Immature natural killer cell (primary cell): ENCODE measurements at places on chromosomes 4 and X.

GRCh38 chrX:133674726-133675470 lies 259.6 kb upstream of the GPC4 start:
- no peak for DNase-seq

DNA sequence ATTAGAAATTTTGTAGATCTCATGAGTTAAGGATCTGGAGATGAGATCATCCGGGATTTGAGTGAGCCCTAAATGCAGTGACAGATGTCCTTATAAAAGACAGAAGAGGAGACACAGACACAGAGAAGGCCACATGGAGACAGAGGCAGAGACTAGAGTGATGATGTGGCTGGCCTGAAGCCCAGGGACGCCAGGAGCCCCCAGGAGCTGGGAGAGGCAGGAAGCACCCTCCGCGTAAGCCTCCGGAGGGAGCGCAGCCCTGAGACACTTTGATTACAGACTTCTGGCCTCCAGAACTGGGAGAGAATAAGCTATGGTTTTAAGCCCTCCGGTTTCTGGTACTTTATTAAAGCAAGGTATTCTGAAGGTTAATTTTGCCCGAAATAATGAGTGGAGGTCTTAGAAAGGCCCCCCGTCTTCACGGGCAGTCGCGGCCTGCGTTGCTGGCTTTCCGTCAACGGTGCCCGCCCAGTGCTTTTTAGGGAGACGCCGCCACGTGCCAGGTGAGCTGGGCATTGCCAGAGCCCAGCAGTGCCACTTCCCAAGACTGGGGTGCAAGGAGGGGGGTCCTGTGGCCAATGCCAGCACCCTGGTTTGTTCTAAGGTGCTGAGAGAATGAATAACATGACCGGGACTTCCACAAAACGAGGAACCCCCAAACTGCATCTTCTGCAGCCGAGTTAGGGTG lies 8.1 kb downstream of the DHRSX start:
- DNase-seq: no peak

DNA sequence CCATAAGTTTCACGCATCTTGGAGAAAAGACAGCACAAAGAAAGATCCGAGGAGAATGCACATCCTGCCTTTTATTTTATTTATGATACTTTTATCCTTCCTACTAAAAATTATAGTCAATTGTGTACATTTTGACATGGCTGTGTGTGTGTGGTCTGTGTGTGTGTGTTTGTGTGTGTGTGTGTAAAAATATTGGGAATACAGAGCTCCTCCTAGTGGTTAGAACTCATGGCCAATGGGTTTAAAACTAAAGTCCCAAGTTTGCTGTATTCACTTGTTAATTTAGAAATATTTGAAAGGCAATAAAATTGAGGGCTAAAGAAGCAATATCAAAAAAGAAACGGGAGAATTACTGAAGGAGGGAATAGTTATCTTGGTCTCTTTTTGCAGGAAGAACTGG lies 47.5 kb downstream of the NKX6-1 start:
- DNase-seq: no peak

DNA sequence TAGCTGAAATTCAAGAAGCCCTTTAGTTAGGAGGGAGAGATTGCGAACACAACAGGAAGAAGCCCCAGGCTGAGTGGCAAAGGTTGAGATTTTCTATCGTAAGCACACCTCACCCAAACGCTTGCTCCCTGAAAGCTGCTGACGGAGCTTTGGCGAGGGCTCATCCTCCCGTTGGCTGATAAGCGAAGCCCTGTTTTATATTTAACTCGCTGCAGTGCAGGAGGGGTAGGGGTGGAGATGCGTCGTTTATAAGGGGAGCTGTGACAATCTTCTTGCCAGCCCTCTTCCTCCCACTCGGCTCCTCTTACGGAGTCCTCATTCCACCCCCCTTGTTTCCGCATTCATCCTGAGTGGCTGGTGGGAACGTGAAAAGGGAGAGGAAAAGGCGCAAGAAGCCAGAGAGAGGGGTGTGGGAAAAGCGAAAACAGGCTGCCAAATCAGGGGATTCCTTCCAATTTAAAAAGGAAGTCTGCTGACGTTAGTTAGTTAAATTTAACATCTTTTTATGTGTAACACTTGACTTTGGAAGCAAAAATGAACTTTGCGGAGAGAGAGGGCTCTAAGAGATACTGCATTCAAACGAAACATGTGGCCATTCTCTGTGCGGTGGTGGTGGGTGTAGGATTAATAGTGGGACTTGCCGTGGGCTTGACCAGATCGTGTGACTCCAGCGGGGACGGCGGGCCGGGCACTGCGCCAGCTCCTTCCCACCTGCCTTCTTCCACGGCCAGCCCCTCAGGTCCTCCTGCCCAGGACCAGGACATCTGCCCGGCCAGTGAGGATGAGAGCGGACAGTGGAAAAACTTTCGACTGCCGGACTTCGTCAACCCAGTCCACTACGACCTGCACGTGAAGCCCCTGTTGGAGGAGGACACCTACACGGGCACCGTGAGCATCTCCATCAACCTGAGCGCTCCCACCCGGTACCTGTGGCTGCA lies at the start of gene ENPEP:
Gene ENPEP (plus strand): TSS at position 275 of the 938 bp plus-strand sequence. CDS start 260 bp downstream, at position 535.
- no peak for DNase-seq

DNA sequence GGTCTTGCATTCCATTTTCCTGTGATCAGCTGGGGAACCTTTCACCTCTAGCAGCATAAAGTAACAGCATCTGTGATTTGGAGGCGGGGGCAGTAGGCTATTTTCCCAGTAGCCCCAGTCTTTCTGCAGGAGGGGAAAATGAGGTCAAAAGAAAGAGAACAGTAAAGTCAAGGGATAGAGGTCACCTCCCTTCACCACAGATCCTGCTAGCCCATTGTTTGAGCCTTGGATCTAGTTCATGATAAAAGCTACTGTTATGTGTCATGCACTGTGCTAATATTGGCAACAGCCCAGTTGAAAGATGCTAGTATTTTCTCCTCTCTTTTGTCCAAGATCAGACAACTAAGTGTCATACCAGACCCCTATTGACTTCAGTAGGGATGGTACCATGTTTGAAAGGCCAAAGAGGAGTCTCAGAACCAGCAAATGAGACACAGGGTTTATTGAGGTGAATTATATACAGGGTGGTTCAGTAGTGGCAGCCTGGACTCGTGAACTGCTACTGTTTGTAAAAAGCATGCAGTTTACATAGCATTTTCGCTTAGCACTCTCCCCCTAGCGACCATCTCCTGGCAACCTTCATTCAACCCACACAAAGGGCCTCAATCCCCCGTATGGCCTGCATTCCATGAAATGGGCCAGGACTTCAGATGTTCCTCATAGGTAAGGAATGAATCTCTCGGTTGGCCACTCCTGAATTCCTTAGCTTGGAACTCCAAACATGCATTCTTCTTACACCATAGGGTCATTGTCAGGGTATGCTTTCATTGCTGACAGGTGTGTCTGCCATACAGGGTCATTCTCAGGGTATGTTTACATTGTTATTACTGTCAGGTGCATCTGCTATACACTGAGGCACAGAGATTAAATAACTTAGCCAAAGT lies 170.0 kb upstream of the FRMPD4 start:
- DNase-seq: no peak

DNA sequence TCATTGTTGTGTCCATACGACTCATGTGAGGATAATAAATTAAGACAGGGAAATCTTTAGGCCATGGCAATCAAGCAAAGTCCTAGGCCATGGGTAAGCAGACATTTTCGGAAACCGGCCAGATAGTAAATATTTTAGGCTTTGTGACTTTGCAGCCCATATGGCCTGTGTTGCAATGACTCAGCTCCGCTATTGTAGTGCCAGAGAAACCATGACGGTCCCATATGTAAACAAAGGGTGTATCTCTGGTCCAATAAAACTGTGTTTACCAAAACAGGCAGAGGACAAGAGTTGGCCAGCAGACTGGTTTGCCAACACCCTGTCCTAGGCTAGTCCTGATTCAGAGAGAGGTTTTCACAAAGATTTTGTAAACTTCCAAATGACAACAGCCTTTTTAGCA lies 5.0 kb downstream of the FAM114A1 start:
- DNase-seq: no peak

GRCh38 chr4:145788755-145789154 lies 108.8 kb downstream of the C4orf51 start:
- DNase-seq: no peak

- no peak for DNase-seq
Measured at GRCh38 chrX:85941275-85941674, 106.1 kb downstream of the CHM start.

GRCh38 chr4:64158648-64159326 lies 250.5 kb downstream of the TECRL start:
- DNase-seq: no peak

- DNase-seq: peak; percentile 51
Measured at GRCh38 chrX:39855748-39856129, 242.0 kb downstream of the BCOR start.
